Activated T-helper 1 cell treated with anti-CD3 and anti-CD28 coated beads, Interleukin-2, amount 50 U/mL, for 16 hours (primary cell): ENCODE measurements at places on chromosomes 2 and 18.

DNA sequence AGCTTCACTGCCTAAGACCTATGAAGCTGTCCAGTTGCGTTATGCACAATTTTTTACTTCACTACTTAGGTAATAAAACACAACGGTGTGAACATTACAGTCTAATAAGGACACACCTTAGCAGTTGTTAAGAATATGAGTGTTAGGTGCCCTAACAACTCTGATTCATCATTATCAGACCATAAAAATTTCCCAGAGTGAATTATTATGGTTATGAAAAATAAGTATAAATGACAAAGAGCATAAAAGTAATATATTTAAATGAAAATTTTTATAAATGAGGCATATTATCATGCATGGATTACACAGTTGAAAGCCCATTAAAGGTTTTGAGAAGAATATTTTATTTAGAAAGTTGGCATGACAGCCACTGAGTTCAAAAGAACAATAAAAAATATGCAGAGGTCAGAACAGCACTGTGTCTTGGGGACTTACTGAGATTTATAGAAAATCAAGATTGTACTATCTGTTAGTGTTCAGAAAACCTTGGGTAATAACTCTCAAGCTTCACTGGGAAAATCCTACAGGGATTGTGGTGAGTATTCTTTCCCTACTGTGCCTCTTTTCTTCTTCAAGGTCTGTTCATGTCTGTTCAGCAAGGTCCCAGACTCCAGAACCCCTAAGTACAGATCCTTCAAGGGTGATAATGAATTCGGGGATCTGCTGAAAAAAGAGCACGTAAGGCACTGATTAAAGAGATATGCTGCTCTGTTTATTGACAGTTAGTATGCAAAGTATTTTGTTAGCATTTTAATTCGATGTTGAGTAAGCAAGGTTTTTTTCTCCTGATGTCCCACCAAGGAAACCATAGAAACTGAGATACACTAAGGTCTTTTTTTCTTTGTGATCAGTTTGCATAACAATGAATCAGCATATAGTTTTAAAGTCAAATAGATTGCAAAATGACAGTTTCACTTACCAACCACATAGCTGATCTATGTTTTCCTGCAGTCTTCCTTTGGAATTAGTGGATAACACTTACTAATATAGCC, 250.0 kb downstream of the DSEL start:
- no peak for DNase-seq

DNA sequence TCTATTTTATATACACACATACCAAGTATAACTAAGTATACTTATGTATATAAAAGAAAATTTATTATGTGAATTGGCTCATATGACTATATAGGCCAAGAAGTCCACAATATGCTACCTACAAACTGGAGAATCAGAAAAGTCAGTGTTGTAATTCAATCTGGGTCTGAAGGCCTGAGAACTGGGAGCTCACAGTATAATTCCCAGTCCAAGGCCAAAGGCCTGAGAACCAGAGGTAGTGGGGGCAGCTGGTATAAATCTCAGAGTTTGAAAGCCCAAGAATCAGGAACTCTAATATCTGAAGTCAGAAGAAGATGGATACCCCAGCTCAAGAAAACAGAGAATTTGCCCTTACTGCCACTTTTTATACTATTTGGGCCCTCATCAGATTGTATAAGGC, 38.9 kb upstream of the TFPI start:
- no peak for DNase-seq

DNA sequence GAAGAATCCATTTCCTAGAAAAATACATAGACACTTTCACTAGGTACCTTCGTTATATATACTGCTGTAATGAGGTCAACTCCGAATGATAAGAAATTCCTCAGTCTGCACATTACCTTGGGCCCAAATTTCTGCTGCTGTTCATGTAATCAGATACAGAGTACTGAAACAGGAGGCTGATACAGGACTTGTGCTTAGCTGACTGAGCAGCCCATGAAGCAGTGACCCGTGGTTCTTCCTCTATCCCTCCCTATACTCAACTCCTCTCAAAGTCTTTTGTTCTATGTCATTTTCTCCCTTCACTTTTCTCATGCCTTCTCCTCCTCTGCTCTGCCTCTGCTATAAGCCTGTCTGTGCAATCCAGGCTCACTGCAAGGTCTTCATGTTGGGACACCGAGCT, 57.5 kb upstream of the ST8SIA5 start:
- DNase-seq = no peak

- peak; percentile 9 for DNase-seq
Measured at GRCh38 chr18:80175451-80176204, 66.6 kb downstream of the ADNP2 start.

- no peak for DNase-seq
Measured at GRCh38 chr2:191786694-191787093, 60.2 kb downstream of the CAVIN2 start.

DNA sequence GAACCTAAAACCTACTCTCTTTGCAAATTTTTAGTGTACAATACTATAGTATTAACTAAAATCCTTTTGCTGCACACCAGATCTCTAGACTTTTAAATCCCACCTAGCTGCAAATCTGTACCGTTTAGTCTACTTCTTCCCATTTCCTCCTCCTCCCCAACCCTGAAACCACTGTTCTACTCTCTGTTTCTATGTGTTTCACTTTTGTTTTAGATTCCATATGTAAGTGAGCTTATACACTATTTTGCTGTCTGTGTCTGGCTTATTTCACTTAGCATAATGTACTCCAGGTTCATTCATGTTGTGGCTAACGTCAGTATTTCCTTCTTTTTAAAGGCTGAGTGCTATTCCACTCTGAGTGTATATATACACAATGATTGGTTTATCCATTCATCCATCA, 18.4 kb upstream of the DSC2 start:
- no peak for DNase-seq
